Activated naive CD4-positive, alpha-beta T cell treated with Interleukin-2 at 50 U/mL for 16 hours (primary cell): ENCODE measurements at places on chromosomes 7 and 10.

GRCh38 chr10:71239946-71240795, 27.8 kb downstream of the UNC5B start:
- DNase-seq = no peak

DNA sequence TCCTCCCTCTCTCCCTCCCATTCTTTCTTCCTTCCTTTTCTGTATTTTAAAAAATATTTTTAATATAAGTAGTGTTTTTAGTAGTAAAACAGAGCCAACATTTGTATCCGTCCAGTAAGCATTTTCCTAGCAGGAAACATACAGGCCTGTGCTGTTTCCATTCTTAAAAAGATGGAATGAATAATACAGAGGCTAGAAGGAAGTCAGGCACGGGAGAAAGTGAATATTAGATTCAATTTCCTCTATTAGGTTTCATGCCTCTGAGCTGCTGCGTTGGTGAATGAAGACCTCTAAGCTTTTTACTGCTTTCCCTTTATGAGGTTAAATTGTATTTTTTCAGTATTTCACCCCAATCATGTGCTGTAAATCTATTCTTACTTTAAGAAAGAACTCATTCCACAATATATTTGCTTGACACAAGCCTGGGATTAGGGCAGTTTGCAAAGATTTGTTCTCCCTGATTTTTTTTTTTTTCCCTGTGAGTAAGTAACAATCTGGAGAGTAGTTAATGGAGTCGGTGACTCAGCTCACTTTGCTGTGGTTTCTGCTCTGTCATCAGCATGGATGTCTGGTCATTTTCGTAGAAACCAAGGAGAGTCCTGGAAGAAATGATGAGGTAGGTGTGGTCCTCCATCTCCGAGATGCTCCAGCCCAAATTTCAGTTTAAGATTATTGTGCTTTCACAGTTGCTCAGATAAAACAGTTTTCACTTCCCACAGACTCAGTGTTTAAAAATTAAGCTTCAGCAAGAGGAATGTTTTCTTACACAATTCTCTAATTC, 76.1 kb upstream of the PITRM1 start:
- DNase-seq = no peak

- no peak for DNase-seq
These were observed 37.5 kb downstream of the DENND11 start for GRCh38 chr7:141664450-141664849.

GRCh38 chr7:12370249-12370648, 33.4 kb downstream of the VWDE start:
- no peak for DNase-seq

DNA sequence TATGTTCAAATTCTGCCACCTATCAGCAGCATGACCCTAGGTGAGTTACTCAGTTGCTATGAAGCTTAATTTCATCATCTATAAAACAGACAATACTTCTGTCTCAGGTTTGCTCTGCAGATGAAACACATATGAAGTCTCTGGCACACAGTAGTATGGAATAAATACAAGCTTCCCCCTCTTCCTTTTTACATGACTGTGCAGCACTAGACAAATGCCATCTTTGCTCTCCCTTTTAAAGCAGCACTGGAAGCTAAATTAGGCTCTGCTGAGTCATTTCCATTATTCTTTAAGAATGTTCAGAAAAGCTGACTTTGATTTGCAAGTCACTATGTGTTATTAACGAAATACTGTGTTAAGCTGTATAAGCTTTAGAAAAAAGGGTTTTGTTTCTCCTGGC, 40.7 kb upstream of the ANAPC16 start:
- DNase-seq = no peak

DNA sequence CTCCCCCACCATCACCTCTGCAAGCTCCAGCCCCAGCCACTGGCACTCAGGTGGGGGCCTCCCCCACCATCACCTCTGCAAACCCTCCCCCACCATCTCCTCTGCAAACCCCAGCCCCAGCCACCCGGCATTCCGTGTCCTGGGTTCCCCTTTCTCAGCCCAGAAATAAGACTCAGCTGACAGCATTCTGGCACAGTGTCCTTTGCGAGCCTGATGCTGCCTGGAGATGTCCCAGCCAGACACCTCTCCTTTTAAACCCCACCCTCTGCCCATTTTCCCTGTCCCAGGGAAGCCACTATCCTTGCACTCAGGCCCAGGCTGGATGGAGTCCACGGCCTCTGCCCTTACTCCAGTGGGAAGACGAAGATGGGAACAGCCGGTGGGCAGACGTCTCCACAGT, 49.8 kb downstream of the ELFN1 start:
- no peak for DNase-seq

DNA sequence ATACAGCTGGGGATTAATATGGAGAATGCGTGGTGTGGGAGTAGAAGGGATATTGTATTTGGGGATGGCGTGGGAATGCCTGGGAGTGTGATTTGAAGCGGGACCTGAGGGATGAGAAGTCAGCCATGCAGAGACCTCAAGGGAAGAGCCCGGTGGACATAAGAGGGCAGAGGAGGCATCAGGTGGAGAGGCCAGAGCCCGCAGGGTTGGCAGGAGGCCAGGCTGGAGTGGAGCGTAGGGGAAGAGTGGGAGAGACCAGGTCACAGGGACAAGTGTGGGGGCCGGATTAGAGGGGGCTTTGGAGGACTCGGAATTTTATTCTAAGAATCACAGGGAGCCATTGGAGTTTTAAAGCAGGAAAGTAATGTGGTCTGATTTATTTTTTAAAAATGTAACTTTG, 2.0 kb downstream of the NDUFB2 start:
- DNase-seq = no peak

- DNase-seq = no peak
These were observed 46.9 kb upstream of the GNAI1 start for GRCh38 chr7:80087771-80088170.

DNA sequence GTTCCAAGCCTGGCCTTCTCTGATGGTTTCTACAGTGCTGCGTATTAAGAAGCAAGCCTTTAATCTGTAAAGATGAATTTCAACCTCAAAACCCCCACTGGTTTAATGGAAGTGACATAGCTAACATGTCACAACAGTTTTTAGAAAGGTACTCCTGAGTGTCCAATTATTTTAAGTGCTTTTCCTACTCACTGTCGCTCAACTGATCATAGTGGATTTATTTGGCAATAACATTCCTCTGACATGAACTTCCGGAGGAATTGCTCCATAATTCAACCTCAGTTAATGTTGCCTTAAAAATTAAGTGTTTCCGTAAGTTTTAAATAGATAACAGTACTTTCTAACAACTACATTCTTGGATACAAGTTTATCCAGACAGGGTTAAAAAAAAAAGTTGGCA, 57.5 kb downstream of the AGMO start:
- no peak for DNase-seq

GRCh38 chr10:101768791-101769170, 7.1 kb downstream of the FGF8 start:
- no peak for DNase-seq

DNA sequence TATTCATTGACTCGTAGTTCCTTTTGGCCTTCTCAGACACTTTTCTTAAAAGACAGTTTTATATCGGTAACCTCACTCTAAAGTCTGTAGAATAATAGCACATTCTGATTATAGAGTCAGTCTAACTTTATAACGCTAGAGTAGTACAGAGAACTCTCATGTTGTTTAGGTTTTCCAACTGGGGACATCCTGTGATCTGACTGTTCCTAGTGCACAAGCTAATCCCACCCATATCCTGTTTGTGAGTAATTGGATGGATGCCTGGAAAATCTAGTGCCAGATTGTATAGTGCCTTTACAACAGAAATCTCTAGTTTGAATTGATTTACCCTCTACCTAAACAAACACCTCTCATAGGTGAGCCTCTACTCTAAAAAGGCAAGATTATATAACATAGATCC, 107.4 kb downstream of the ZEB1 start:
- DNase-seq = no peak

GRCh38 chr10:53886325-53887300, 914.4 kb downstream of the PCDH15 start:
- no peak for DNase-seq

DNA sequence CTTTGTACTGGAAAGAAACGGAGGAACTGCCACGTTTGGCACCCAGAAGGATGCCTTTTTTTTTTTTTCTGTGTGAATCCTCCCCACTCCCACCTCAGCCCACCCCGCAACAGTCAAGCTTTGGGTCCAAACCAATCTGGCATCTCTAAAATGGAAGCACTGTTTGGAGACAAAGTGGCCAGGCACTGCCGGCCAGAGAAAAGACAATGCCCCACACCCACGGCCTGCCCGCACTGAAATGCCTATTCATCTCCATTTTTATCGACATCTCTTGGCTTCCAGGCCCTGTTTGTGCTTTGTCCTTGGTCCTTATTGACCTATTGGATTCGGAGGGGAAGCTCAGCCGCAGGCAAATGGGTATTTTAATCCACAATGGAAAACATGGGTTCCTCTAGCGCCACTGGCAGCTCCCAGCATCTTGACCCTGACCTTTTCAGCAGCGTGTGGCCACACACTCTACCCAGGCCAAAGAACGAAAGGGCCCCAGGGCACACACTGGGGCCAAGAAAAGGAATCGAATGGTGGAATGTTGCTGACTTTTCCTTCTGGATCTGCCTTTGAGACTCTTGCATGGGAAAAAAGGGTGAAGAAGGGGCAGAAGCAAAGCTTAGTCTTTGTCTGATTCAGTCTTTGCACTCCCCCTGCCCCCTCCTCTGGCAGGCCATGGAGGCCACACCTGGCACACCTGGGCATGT, 162.6 kb upstream of the CDCA7L start:
- DNase-seq = no peak

DNA sequence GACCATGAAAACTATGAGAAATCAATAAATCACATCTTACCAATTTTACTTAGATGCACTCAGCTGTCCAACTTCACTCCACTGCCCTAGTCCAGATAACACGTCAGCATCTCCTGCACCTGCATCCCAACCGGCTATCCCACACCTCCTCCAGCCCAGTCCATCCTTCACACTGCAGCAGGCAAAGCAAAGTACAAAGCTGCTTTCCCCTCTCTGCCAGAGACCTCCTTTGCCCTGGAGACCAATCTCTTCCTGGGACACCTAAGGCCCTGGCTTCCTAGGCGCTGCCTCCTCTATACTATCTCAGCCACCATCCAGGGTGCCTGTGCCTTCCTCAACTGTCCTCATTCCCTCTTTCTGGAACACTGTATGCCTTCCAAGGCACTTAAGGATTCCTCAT, 90.3 kb upstream of the DDC start:
- DNase-seq = no peak
